ENCODE measurements at places on chromosomes 2 and 18. TPM values are rescaled to one million over a fixed set of nuclear protein-coding genes. Genes with fewer than 3 reads are reported as not detected.

Gene RUFY4
- not detected for total RNA-seq

Gene PHOSPHO2
- 7.0 TPM for total RNA-seq

Gene ARHGAP25
- total RNA-seq, result 29.7 TPM

Gene NT5C1B
- not detected for total RNA-seq

Gene SOS1
- 72.4 TPM for total RNA-seq

Gene HTR2B
- total RNA-seq, result 13.3 TPM

Gene CD226
- total RNA-seq, result 2.4 TPM

Gene USP40
- total RNA-seq, result 60.3 TPM

Gene GPR75
- total RNA-seq, result 2.4 TPM

Gene IL1RN
- 8.6 TPM for total RNA-seq

Gene SNED1
- 83.3 TPM for total RNA-seq

Gene D2HGDH
- 13.2 TPM for total RNA-seq

Gene SNRNP27
- 71.4 TPM for total RNA-seq

Gene RNF152
- total RNA-seq, result 17.2 TPM

Gene SYT4
- 0.65 TPM for total RNA-seq

Gene CCDC178
- total RNA-seq, result 5.7 TPM

Gene ARHGEF4
- total RNA-seq, result 13.2 TPM

Gene CCDC141
- total RNA-seq, result 24.5 TPM
